T-helper 2 cell treated with Interferon-gamma antibody and Interleukin-4, amounts not matched to agents 5 μg/mL and 100 μg/mL, for 36 hours (primary cell): ENCODE measurements at places on chromosomes 3 and 15.

DNA sequence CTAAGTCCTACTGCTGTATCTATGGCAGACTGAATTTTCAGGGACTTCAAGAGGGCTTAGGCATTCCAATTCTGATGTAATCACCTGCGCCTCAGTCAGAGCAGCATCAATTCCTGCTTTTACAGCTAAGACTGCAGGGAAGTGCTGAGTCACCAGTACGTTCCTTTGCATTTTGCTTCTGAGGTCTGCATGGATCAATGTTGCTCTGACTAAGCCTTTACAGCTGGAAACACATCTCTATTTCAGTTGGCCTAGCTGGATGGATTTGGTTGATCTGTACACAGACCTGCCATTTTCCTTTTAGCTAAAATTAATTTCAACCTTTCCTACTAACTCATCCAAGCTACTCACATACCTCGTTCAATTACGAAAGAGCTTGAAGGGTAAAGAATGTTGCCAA lies 51.3 kb downstream of the ETV5 start:
- no peak overlapping the region for H3K27ac ChIP-seq
- no peak for DNase-seq
- peaks cover 13% of the 10 kb centered on the region for H3K4me1 ChIP-seq
- H3K4me3 ChIP-seq = no peak overlapping the region
- H3K27me3 ChIP-seq = peaks cover 83% of the 10 kb centered on the region

GRCh38 chr15:66691727-66692126 lies 10.3 kb upstream of the SMAD6 start:
- H3K36me3 ChIP-seq = no peaks in the 10 kb centered on the region
- no peak overlapping the region for H3K4me3 ChIP-seq
- H3K4me1 ChIP-seq = peaks cover 17% of the 10 kb centered on the region
- no peak overlapping the region for H3K27ac ChIP-seq
- no peak for DNase-seq

- peaks cover 7% of the 10 kb centered on the region for H3K4me1 ChIP-seq
- peaks cover 12% of the 10 kb centered on the region for H3K36me3 ChIP-seq
- no peak overlapping the region for H3K4me3 ChIP-seq
- no peak overlapping the region for H3K27ac ChIP-seq
These were observed 28.5 kb downstream of the ACKR4 start for GRCh38 chr3:132625613-132626012.

GRCh38 chr3:172595664-172596393 lies 72.6 kb upstream of the TNFSF10 start:
- H3K4me1 ChIP-seq = peaks cover 50% of the 10 kb centered on the region
- peak overlapping the region; percentile 70 for H3K27ac ChIP-seq
- peaks cover 3% of the 10 kb centered on the region for H3K36me3 ChIP-seq
- peak overlapping the region; percentile 72 for H3K4me3 ChIP-seq
- H3K27me3 ChIP-seq = no peaks in the 10 kb centered on the region

DNA sequence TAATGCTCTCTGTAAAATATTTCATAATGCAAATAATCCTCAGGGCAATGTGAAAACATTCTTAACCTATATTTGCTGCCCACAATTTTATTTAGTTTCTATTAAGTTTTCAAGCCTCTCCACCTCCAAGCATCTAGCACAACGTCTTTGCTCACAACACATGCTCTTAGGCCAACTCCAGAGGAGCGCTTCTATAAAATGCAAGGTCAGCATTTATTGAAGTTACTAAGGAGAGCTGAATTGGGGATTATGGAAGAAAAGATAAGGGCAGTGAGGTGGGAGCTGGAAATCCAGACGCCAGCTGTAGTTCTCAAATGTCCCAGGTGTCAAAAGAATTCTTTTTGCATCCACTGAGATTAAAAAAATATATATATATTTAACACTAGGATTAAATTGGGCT lies 996 bp downstream of the RABL3 start:
- peaks cover 17% of the 10 kb centered on the region for H3K36me3 ChIP-seq
- H3K27ac ChIP-seq = peak overlapping the region; percentile 97
- peaks cover 24% of the 10 kb centered on the region for H3K4me1 ChIP-seq

- no peak overlapping the region for H3K27ac ChIP-seq
- H3K4me1 ChIP-seq = peaks cover 6% of the 10 kb centered on the region
- no peak overlapping the region for H3K4me3 ChIP-seq
These were observed 29.6 kb downstream of the DUT start for GRCh38 chr15:48360841-48361240.

DNA sequence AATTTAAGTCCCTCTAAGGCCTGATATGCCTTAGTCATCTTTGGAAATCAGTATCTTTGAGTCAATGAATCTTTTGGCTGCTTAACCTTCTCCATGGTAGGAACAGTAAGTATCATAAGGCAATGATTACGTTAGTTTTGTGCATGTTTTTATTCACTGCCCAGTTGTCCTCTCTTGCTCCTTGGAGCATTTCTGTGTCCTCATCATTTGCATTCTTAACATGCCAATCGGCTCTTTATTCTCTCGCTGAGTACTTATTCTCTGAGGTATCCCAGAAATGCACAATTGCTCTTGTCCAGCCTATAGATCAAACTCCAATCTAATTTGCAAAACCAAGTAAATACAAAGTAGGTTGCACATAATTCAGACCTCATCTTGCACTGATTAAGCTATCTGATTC lies 405.0 kb upstream of the IL12A start:
- H3K27ac ChIP-seq = no peak overlapping the region
- H3K27me3 ChIP-seq = no peaks in the 10 kb centered on the region
- H3K36me3 ChIP-seq = no peaks in the 10 kb centered on the region
- H3K4me3 ChIP-seq = no peak overlapping the region
- H3K4me1 ChIP-seq = no peaks in the 10 kb centered on the region

DNA sequence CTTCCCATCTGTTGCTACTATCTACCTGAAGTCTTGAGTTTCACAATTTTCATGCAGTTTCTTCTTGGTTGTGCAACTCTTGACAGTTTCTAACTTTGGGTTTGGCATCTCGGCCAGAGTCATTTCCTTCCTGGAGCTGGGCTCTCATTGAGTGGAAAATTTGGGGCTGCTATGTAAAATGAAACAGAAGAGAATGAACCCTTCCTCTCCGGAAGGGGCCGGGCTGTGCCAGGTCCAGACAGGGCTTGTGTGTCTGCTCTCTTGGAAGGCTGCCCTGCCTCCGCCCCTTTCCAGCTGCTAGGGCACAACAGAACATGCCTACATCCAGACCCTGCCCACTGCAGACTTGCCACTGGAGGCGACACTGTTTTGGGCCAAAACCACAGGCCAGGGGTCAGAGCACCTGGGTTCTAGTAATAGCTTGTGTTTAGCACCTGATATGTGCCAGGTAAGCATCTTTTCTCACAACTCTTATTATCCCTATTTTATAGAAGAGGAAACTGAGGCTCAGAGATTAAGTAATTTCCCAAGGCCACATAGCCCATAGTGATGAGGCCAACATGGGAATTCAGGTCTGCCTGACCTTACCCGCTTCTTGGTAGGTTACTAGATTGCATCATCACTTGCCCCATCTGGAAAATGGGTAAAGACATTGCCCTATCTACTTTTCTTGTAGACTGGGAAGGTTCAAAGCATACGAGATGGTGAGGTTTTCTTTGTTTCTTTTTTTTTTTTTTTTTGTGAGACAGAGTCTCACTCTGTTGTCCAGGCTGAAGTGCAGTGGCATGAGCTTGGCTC lies 25.0 kb downstream of the IRAK2 start:
- peak overlapping the region; percentile 61 for H3K4me3 ChIP-seq
- H3K27me3 ChIP-seq = no peaks in the 10 kb centered on the region
- DNase-seq = peak; percentile 43
- peaks cover 2% of the 10 kb centered on the region for H3K36me3 ChIP-seq

- H3K36me3 ChIP-seq = no peaks in the 10 kb centered on the region
- peaks cover 23% of the 10 kb centered on the region for H3K4me1 ChIP-seq
- H3K27ac ChIP-seq = peak overlapping the region; percentile 96
- H3K4me3 ChIP-seq = peak overlapping the region; percentile 91
- DNase-seq = no peak
These were observed 716 bp upstream of the KLHL24 start for GRCh38 chr3:183634707-183635106.

DNA sequence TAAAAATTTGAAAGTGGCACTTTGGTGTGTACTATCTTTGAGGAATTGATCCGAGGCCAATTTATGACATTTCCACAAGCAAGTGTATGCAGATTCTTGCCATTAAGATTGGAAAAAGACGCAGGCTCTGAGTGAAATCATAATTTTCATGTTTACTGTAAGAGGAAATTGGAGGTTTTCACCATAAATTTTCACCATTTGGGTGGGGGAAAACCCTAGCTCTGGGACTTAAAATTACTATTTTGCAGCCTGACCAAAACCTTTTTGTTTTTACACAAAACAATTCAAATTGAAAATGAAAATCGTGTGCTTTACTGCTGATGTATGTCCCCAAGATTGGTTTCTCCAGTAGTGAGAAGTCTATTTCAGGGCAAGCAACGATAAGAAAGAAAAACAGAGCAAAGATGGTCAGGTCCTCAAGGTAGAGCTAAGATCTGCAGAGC lies 282.6 kb downstream of the FOXP1 start:
- peak overlapping the region; percentile 79 for H3K27ac ChIP-seq
- H3K27me3 ChIP-seq = peaks cover 2% of the 10 kb centered on the region
- H3K4me3 ChIP-seq = peak overlapping the region; percentile 80
- peak; percentile 60 for DNase-seq
- peaks cover 62% of the 10 kb centered on the region for H3K4me1 ChIP-seq

GRCh38 chr3:29465836-29466235 lies 185.0 kb downstream of the RBMS3 start:
- H3K27ac ChIP-seq = no peak overlapping the region
- no peaks in the 10 kb centered on the region for H3K36me3 ChIP-seq
- no peaks in the 10 kb centered on the region for H3K27me3 ChIP-seq
- H3K4me1 ChIP-seq = no peaks in the 10 kb centered on the region
- no peak overlapping the region for H3K4me3 ChIP-seq

DNA sequence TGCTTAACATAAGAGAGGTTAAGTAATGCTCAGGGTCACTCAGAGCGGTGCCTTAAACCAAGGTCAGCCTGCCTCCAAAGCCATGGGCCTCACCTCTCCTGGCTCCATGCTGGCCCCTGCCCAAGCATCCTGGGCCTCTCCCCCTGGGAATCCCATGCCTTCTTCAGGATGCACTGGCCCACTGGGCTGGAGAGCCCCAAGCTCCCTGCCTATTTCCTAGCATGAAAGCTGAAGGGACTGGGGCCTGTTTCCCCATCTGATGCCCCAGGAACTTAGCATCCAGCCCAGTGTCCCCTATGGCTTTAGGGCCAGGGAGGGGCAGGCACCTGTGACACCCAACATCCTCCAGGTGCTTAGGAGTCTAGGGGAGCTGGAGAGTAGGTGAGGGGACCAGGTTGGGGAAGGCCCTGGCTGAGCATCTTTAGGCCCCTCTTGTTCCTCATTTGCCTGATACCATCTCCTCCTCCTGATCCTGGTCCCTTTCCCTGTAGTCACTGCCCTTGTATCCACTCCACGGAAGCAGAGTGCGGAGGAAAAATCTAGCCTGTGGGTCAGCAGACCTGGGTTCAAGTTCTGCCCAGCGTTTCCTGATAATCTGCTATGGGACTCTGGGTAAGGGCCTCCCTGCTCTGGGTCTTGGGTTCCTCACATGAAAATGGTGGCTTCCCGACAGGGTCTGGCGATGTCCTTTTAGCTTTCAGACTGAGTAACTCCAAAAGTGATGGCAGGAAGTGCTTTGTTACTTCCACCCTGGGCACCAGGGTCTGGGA lies 28.6 kb downstream of the EHD4 start:
- peaks cover 11% of the 10 kb centered on the region for H3K4me1 ChIP-seq
- H3K4me3 ChIP-seq = no peak overlapping the region
- no peak for DNase-seq
- H3K27me3 ChIP-seq = no peaks in the 10 kb centered on the region
- no peak overlapping the region for H3K27ac ChIP-seq

- peaks cover 8% of the 10 kb centered on the region for H3K27me3 ChIP-seq
- no peak overlapping the region for H3K27ac ChIP-seq
- H3K36me3 ChIP-seq = no peaks in the 10 kb centered on the region
- no peaks in the 10 kb centered on the region for H3K4me1 ChIP-seq
These were observed 10.5 kb upstream of the BUB1B start for GRCh38 chr15:40150163-40150925.

DNA sequence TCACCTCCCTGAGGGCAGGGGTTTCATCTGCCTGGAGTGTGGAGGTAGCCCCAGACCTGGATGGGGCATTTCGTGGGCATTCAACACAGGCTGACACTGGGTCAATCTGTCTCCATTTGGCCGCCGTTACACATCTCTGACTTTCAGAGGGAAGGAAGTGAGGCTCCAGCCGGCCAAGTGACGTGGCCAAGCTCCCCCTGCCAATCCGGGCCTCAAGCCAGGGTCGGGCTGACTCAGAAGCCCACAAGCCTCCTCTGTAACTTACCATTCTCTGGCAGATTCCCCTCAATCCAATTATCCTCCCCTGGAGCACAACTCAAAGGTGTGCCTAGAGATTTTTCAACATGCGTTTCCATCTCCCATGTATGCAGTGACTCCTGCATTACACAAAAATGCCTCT lies 227.6 kb downstream of the KLF13 start:
- no peaks in the 10 kb centered on the region for H3K4me1 ChIP-seq
- no peaks in the 10 kb centered on the region for H3K36me3 ChIP-seq
- H3K27me3 ChIP-seq = no peaks in the 10 kb centered on the region
- DNase-seq = no peak
- no peak overlapping the region for H3K27ac ChIP-seq

DNA sequence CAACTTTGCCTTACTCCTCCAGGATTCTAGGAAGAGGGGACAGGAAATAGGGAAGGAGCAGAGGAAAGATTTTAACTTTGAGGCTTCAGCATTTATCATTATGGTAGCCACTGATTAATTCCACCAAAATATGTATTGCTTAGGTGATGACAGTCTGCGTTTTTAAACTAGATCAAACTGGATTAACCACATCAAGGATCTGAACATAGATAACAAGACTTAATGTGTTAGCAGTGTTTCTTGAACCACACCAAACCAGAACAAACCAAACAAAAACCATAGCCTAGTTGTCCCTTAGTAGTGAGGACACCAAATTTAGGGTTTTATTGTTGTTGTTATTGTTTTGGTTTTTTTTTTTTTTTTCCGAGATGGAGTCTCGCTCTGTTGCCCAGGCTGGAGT lies 113.5 kb upstream of the LMOD3 start:
- DNase-seq = no peak
- peaks cover 18% of the 10 kb centered on the region for H3K4me1 ChIP-seq
- H3K36me3 ChIP-seq = no peaks in the 10 kb centered on the region

DNA sequence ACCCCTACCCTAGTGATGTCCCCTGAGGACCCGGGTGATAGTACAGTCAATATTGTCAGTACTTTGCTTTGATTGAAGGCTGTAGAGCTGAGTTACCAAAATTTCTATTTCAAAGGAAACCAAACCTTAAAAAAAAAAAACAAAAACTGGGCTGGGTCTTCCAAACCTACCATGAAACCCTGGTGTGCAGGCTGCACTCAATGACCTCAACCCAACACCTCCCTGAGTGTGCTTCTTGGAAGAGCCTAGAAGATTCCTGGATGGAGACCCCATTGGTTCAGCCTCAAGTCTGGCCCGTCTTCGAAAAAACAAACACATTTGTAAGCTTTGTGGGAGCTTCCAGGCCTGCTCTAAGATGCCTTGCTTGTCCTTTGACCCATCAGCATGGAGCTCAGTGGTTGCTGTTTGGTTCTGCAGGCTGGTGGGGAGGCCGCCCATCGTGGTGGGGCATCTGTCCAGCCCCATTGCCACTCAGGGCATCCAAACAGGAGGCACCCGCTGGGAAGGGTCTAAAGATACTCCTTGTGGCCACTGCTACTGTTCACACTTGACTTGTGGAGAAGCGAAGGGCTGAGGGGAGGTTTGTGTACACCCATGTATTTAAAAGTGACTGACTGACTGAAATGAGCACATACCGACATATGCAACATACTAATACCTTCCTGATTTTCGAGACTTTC lies 32.2 kb downstream of the CRTAP start:
- no peak overlapping the region for H3K27ac ChIP-seq
- no peak for DNase-seq
- peaks cover 2% of the 10 kb centered on the region for H3K36me3 ChIP-seq
- H3K27me3 ChIP-seq = no peaks in the 10 kb centered on the region
- H3K4me1 ChIP-seq = no peaks in the 10 kb centered on the region
- H3K4me3 ChIP-seq = no peak overlapping the region

GRCh38 chr3:4850928-4851265 lies 128.3 kb upstream of the BHLHE40 start:
- H3K4me3 ChIP-seq = peak overlapping the region; percentile 81
- H3K27ac ChIP-seq = peak overlapping the region; percentile 95
- DNase-seq = peak; percentile 61
- peaks cover 79% of the 10 kb centered on the region for H3K4me1 ChIP-seq
